Activated naive CD4-positive, alpha-beta T cell treated with anti-CD3 and anti-CD28 coated beads, Interleukin-2, amount 50 U/mL, for 16 hours (primary cell): ENCODE measurements at places on chromosomes 6 and 20.
A peak's percentile ranks its signal among the peaks of the same experiment; 100 is the strongest.

DNA sequence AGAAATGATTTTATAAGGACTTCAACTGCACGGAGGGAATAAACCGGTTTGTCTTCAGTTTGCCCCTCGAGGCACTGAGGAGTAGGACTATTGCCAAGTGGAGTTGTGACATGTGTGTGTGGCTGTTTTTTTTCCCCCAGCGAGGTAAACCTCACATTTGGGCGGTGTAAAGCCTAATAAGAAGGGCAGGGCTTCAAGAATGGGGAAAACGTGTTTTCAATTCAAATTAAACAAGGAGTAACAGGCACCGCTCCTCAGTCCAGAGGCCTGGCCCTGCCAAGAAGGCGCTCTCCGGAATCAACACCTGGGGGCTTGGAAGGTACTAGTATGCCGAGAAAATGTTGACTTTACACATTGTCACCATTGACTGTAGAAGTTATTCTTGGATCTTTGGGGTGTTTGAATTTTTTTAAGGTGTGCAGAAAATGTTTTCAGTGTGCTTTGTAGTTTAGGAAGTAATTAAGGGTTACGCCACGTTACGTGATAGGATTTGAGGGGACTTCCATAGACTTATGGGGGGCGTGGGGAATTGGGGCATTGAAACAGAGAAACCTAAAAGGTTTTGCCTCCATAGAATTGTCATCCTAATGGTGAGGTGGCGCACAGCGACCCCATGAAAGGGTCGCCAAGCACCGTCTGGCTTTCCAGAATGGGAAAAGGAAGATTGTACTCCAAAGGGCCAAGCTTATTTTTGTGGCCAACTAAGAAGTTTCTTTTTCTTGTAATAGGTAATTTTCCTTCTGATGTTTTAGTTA, 791 bp downstream of the ADGRG6 start:
- DNase-seq, result no peak

- DNase-seq, result no peak
Observed at GRCh38 chr20:40813708-40814630, 124.9 kb upstream of the MAFB start.

- no peak for DNase-seq
Observed at GRCh38 chr6:54267798-54268197, 40.4 kb upstream of the TINAG start.

- DNase-seq, result no peak
Observed at GRCh38 chr6:41785689-41786450, 1.6 kb upstream of the TOMM6 start.

GRCh38 chr20:38231531-38232121, 28.9 kb downstream of the KIAA1755 start:
- DNase-seq, result no peak

DNA sequence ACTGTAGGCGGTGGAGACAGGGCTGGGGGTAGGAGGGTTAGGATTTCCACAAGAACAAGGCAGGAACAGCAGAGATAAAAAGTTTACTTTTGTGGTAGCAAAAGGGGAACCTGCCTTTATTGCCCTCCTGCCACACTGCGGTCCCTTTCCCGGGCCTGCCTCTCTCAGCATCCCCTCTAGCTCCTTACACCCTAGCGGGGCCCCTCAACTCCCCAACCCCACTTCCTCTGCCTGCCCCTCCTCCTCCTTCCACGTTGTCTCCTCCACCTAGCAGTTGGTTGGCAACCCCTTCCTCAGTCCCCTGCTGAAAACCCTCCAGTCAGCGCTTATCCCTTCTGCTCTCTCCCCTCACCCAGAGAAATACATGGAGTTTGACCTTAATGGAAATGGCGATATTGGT, 714 bp downstream of the AIF1 start:
- peak; percentile 34 for DNase-seq

DNA sequence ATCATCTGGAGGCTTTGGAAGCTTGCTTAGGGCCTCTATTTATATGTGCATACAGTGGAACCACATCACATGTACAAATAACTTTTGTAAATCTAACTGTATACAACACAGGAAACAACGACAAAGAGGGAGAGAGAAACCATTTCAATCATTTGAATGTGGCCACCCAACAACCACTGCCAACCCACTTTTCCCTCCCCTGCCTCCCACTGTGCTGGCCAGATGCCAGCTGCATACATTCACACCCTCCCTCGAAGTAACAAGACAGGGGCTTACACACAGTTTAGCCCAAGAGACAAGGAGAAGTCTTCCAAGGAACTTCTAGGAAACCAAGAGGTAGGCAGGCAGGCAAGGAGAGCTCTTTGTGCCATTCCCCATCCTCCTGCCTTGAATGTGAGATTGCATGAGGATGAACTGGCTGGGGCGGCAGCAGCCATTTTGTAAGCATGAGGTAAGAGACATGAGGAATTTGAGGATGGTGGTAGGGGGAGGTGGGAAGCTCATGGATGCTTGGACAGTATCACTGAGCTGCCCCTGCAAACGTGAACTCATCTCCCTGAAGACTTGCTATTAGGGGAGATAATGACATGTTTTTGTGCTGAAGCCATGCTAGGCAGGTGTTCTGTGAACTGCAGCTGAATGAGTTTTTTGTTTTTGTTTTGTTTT, 18.2 kb downstream of the BMP7 start:
- no peak for DNase-seq

- DNase-seq, result no peak
Observed at GRCh38 chr20:40860487-40860902, 168.1 kb upstream of the TOP1 start.

- no peak for DNase-seq
Observed at GRCh38 chr6:56242346-56242745, 5.0 kb downstream of the COL21A1 start.
